ENCODE measurements at places on chromosomes 12 and 14. TPM values are rescaled to one million over a fixed set of nuclear protein-coding genes. Genes with fewer than 3 reads are reported as not detected.
A peak's percentile ranks its signal among the peaks of the same experiment; 100 is the strongest.

DNA sequence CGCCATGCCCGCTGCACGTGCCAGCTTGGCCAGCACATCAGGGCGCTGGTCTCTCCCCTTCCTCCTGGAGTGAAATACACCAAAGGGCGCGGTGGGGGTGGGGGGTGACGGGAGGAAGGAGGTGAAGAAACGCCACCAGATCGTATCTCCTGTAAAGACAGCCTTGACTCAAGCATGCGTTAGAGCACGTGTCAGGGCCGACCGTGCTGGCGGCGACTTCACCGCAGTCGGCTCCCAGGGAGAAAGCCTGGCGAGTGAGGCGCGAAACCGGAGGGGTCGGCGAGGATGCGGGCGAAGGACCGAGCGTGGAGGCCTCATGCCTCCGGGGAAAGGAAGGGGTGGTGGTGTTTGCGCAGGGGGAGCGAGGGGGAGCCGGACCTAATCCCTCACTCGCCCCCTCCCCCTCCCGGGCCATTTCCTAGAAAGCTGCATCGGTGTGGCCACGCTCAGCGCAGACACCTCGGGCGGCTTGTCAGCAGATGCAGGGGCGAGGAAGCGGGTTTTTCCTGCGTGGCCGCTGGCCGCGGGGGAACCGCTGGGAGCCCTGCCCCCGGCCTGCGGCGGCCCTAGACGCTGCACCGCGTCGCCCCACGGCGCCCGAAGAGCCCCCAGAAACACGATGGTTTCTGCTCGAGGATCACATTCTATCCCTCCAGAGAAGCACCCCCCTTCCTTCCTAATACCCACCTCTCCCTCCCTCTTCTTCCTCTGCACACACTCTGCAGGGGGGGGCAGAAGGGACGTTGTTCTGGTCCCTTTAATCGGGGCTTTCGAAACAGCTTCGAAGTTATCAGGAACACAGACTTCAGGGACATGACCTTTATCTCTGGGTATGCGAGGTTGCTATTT lies 914 bp upstream of the CCND2 start:
- DNase-seq = peak; percentile 76
- no peaks in the 10 kb centered on the region for H3K36me3 ChIP-seq
- peak overlapping the region; percentile 64 for H3K27ac ChIP-seq
- H3K4me1 ChIP-seq = peaks cover 49% of the 10 kb centered on the region

DNA sequence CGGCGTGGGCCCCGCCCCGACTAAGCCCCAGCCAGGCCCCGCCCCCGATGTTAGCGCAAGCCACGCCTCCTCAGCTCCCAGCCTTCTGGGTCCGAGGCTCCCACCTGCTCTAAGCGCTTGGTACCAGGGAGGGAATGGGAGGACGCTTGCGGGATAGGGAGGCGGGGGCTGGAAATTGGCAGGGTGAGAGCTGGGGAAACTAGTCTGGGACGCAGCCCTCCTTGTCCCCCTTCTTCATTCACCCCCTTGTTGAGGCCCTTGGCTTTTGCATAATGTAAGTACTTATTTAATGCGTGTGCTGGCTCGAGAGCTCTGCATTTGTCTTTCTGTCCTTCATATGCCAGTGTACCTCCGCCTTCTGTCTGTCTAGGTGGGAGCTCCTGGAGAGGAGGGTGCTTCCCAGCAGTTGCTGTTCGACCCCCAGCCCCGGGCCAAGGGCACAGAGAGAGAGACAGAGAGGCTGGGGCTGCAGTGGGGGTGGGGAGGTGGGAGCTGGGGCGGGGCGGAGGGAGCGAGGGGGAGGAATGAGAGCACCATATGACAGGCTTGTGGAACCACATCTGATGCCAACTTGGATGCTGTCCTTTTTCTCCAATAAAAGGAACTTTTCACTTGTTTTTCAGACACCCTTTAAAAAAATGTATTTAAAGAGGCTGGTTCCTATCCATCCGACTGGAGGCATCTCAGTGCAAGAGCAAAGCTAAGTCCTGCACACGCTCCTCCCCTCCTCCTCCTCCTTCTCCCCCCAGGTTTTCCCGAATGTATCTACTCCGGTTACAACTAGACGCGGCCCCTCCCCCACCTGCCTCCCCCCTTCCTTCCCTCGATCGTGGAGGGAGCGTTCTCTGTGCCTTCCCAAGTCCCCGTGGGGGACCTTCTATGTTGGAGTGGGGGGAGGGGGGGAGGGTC lies 25.6 kb upstream of the MAP1LC3B2 start:
- no peaks in the 10 kb centered on the region for H3K36me3 ChIP-seq
- H3K4me1 ChIP-seq = peaks cover 14% of the 10 kb centered on the region
- H3K4me3 ChIP-seq = peak overlapping the region; percentile 56
- H3K27ac ChIP-seq = no peak overlapping the region

- H3K4me3 ChIP-seq = no peak overlapping the region
- no peaks in the 10 kb centered on the region for H3K36me3 ChIP-seq
- no peak overlapping the region for H3K27ac ChIP-seq
- no peaks in the 10 kb centered on the region for H3K4me1 ChIP-seq
- no peak for DNase-seq
Measured at GRCh38 chr12:59027199-59027598, 106.9 kb upstream of the LRIG3 start.

Gene KRT78
- total RNA-seq = not detected

Gene ACSS3
- total RNA-seq = 35.9 TPM

DNA sequence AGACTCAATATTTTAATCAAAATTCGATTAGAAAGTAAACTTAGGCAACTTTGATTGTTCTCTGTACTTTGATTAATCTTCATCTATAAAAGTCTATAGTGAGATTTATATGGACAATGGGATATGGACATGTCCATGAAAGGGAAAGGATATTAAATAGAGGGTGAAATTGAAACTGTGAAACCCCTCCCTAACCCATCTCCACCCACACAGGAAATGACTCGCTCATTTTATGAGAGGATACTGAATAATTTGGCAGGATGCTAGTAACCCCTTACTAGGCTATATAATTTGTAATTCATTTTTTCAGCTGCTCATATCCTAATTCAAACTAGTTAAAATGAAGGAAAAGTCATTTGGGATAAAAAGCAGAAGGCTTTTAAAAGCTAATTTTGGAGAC lies 328.0 kb upstream of the ATP2B1 start:
- no peaks in the 10 kb centered on the region for H3K4me1 ChIP-seq
- H3K27me3 ChIP-seq = no peaks in the 10 kb centered on the region
- no peak overlapping the region for H3K4me3 ChIP-seq
- DNase-seq = no peak

GRCh38 chr14:22811722-22812121 lies 3.5 kb downstream of the SLC7A7 start:
- H3K36me3 ChIP-seq = no peaks in the 10 kb centered on the region
- DNase-seq = peak; percentile 12
- H3K4me3 ChIP-seq = peak overlapping the region; percentile 10
- H3K27me3 ChIP-seq = no peaks in the 10 kb centered on the region
- H3K4me1 ChIP-seq = no peaks in the 10 kb centered on the region
- H3K27ac ChIP-seq = no peak overlapping the region
